Smooth muscle cell of the pulmonary artery (primary cell): ENCODE measurements at places on chromosomes 12 and 14. TPM values are rescaled to one million over a fixed set of nuclear protein-coding genes. Genes with fewer than 3 reads are reported as not detected.

The PSMC6 gene
- 90.2 and 97.8 TPM in 2 replicates for total RNA-seq

The FNTB gene
- 15.3 and 20.5 TPM in 2 replicates for total RNA-seq

The CPNE6 gene
- not detected in 2 replicates for total RNA-seq

The DENND5B gene
- total RNA-seq, result 10.9 TPM in 2 replicates

The KRT81 gene
- 0.13 and 0.20 TPM in 2 replicates for total RNA-seq

The SPIC gene
- not detected in 2 replicates for total RNA-seq

The TSPAN19 gene
- total RNA-seq, result not detected in 2 replicates

The SLC10A1 gene
- not detected in 2 replicates for total RNA-seq

The TOGARAM1 gene
- 17.6 and 23.7 TPM in 2 replicates for total RNA-seq

The IFNG-AS1 gene
- total RNA-seq, result 0.07 TPM in 1 of 2 replicates, not detected in the other

The SERPINA12 gene
- not detected in 2 replicates for total RNA-seq

The PLA2G1B gene
- total RNA-seq, result not detected in 2 replicates

The OR10G3 gene
- total RNA-seq, result not detected in 2 replicates

The NID2 gene
- total RNA-seq, result 183 and 734 TPM in 2 replicates

The IAPP gene
- 0.10 TPM in 1 of 2 replicates, not detected in the other for total RNA-seq

The KCNH5 gene
- total RNA-seq, result 0.03 and 0.07 TPM in 2 replicates

The CFAP251 gene
- total RNA-seq, result 6.7 and 7.9 TPM in 2 replicates

The ZDHHC22 gene
- not detected in 2 replicates for total RNA-seq

The TOMM20L gene
- not detected in 2 replicates for total RNA-seq

The BATF gene
- 0.26 TPM in 1 of 2 replicates, not detected in the other for total RNA-seq

The DDX23 gene
- 68.0 and 85.8 TPM in 2 replicates for total RNA-seq

The PIWIL1 gene
- total RNA-seq, result not detected in 2 replicates

The RBP5 gene
- total RNA-seq, result not detected in 2 replicates

The SYCP3 gene
- total RNA-seq, result 0.07 and 0.33 TPM in 2 replicates

The TAS2R30 gene
- 5.4 and 7.5 TPM in 2 replicates for total RNA-seq

The SERPINA5 gene
- 0.03 and 0.33 TPM in 2 replicates for total RNA-seq

The CD27 gene
- total RNA-seq, result not detected in 2 replicates

The SSTR1 gene
- 6.2 and 14.5 TPM in 2 replicates for total RNA-seq
